ENCODE measurements at places on chromosomes 3 and 15. TPM values are rescaled to one million over a fixed set of nuclear protein-coding genes. Genes with fewer than 3 reads are reported as not detected.

The SETMAR gene
- total RNA-seq, result 19.9 TPM

- no peak for DNase-seq
These were observed 188.9 kb upstream of the ATP10A start for GRCh38 chr15:26051761-26052675.

The SPATA12 gene
- total RNA-seq, result not detected

DNA sequence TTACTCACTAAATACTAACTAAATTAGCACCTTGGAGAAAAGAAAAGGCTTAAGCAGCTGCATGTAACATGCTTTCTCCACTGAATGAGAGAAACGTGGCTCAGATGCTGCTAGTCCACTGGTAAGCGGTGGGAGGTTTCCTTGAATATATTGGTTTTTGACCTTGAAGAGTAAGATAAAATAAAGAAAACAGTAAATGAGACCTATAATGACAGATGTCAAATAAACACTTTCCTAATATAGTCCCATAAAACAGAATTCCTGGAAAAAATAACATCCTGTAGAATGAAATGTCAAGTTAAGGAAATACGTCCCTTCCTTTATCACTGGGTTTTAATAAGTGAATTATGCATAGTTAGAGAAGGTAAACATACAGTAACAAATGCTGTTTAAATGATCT is 215.0 kb downstream of the DPH6 start:
- no peak for DNase-seq

The ITGA11 gene
- 3.1 TPM for total RNA-seq

DNA sequence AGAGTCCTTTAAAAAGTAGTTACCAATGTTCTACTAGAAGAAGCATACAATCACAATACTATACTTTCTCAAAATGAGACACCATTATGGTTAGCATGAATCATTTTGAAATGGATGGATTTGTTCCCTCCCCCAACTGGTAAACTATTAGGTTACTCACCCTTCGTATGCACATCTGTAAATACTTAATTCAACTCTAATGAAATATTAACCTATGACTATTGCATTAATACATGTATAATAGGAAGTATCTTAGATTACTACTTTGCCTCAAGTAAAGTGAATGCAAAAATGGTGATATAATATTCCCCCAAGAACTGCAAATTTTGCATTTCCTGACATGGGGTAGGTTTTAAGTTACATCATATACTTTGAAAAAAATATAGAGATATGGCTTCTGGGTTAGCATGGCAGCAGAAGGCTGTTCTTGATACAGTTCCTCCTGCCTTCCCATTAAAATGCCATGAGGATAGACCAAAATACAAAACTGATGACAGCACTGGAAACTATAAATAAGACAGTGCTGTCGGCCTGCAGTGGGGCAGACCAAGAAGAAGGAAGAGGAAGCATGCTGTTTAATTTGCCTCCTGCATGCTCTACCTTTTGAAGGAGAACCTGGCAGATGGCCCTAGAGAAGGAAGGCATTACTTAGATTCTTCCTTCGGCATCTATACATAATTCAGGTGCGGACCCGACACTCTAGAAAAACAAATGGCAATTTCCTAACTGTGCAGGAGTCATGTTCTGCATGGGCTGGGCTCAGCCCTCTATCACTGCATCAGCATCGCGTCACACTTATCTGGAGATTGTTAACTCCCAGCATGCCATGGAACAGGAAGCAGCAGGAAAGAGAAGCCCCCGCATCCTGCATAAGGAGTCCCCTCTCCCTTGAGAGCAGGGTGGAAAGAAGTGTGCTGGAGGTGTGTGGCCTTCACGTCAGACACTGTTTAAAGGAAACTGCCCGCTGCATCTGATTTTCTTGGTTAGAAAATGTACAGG is 41.8 kb upstream of the NEO1 start:
- no peak for DNase-seq

GRCh38 chr15:43872416-43873020 is 45.7 kb downstream of the WDR76 start:
- no peak for DNase-seq

The CHST2 gene
- total RNA-seq, result 4.6 TPM

The CLEC3B gene
- total RNA-seq, result 113 TPM

The MKRN3 gene
- 0.15 TPM for total RNA-seq

The PFN2 gene
- 7.1 TPM for total RNA-seq

The GOLGA8T gene
- not detected for total RNA-seq

The GPR176 gene
- 6.2 TPM for total RNA-seq

DNA sequence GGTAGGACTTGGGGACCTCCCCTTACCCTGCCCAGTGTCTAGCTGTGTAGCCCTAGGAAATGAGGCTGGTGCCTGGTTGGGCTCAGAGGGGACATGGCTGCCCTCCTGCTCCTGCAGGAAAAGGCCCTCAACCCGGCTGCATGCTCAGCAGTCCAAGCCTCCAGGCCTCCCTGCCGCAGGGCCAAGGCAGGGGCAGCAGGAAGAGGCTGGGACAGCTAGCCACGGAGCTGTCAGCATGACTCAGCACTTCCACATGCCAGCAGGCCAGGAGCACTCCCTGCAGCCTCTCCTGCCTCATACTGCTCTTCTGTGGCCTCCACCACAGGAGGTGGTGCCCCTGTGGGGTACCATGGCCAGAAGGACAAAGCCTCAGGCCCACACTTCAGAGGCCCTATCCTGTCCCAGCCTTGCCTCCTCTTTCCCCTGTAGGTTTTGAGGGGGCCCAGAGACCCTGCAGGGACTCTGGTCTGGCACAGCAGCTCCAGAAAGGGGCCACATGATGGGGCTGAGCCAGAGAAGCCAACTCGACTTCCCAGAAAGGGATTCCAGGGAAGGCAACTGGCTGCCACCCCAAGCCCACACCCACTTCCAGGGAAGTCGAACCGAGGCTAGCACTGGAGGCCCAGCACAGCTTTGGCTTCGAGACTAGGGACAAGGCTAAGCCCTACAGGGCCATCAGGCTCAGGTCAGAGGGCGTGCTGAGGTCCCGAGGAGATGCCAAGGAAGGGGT is 19.5 kb downstream of the TKT start:
- DNase-seq, result no peak

GRCh38 chr15:75666823-75667501 is 19.2 kb downstream of the SNX33 start:
- peak; percentile 89 for DNase-seq

DNA sequence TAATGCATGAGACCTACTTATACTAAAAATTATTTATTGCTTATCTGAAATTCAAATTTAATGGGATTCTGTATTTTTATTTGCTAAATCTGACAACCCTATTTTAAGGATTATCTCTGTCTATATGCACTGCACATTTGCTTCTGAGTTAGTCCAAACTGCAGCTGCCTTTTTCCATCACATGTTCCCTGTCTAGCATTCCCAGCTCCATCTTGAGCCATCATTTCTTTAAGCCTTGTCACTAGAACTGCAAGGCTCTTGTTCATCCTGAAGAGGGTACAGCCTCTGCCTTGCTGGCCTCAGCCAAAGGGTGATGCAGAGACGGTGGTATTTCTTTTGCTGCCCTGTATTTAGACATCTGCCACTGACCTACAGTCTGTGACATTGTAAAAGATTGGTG is 125.8 kb upstream of the STT3B start:
- no peak for DNase-seq

DNA sequence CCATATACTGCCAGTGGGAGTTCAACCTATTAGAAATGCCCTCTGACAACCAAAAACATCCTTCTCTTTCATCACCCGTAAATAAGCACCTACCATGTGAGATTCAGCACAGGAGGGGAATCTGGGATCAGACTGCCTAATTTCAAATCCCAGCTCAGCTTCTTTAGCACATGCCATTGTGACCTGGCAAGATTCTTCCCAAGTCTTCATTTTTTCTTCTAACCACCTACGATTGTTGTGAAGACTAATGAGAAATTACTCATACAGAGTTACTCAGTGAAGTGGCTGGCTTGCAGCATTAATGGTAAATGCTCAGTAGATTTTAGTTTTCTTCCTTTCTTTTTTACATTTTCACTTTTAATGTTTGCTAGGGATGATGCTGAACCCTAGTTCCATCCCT is 176.7 kb downstream of the PDZRN3 start:
- DNase-seq, result no peak

GRCh38 chr3:160665231-160665630 is 11.7 kb upstream of the ARL14 start:
- DNase-seq, result no peak

- no peak for DNase-seq
These were observed 45.0 kb downstream of the FAIM start for GRCh38 chr3:138653567-138653966.

Measured in lower leg skin (tissue), 4 donors.